NCI-H187 treated with DMSO at 0.1 percent for 48 hours (cell line): ENCODE measurements at places on chromosomes 12 and 14.

GRCh38 chr12:14260011-14260993, 105.2 kb upstream of the ATF7IP start:
- no peak for DNase-seq

- no peak for DNase-seq
Observed at GRCh38 chr12:79591988-79592387, 98.8 kb downstream of the PAWR start.

- peak; percentile 69 for DNase-seq
Observed at GRCh38 chr14:85873006-85873405, 343.1 kb downstream of the FLRT2 start.

DNA sequence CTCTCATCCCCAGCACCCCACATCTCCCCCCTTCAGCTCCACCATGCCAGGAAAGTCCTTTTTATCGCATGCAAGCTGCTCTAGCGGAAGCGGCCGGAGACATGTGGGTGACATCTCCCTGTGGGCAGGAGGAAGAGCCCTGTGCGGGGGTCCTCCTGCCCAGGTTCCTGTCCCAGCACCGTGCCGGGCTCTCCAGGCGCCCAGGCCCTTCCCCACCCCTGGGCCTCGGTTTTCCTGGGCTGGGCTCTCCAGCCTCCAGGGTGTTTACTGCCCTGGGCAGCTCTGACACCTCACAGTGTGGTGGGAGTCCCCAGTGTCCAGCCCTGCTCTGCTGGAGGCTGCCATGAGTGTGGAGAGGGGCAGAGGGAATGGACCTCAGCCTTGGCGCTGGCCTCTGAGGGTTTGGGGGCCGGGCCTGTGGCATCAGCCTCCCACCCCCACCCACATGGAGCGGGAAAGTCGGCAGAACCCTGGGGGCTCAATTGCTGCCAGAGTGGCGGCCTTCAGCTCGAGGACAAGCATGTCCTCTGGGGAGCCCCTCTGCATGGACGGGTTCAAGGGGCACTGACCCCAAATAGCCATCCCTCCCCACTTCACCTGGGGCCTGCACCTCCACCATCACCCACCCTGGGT, 16.9 kb downstream of the ASPG start:
- no peak for DNase-seq

GRCh38 chr12:121512561-121512960, 68.3 kb downstream of the KDM2B start:
- DNase-seq, result no peak

DNA sequence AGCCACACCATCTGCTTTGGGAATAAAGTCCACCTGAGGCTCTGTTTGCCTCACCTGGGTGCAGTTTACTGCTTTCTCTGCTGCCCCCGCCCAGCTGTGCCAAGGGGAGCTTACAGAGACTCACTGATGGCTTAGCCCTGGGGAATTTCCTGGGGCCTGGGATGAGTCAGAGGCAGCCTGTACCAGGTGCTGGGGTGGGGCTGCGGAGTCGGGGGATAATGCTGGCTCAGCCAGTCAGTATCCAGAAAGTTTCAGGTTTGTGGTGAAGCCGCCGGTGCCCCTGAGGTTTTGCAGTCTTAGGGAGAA, 22.3 kb downstream of the PLEKHG3 start:
- DNase-seq, result no peak
